ENCODE measurements at places on chromosomes 2 and 18. TPM values are rescaled to one million over a fixed set of nuclear protein-coding genes. Genes with fewer than 3 reads are reported as not detected.

The ZNF804A gene
- not detected for total RNA-seq

GRCh38 chr18:65983750-65984149 is 232.9 kb downstream of the CDH7 start:
- H3K27me3 ChIP-seq, result peaks cover 21% of the 10 kb centered on the region
- no peaks in the 10 kb centered on the region for H3K4me1 ChIP-seq
- no peak for DNase-seq

DNA sequence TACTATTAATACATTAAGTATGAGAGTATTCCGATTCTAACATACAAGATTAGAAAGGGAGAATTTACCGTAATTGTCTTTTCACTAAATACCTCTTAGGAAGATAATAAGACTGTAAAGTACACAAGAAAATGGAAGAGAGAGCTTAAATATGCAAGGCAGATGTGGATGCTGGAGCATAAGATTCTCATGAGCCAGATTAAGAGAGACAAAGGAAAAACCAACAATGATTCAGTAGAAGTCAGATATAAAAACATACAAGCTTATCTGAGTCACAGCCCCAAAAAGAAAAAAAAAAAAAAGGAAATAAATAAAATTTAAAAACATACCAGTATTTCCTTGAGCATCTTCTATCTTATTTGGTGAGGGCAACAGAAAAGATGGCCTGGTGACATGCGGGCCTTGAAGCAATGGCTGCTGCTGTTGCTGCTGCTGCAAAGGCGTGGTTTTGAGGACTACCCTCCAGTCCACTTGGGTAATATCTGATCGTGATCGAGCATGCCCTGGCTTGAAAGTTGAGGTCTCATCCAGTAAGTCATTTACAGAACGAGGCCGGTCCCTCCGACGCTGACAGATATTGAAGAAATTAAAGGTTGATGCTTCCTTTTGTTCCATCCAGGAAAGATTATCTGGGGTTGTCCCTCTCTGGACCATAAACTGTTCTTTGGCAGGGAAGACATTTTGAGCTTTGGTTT is 24.5 kb downstream of the PLEKHM3 start:
- no peak overlapping the region for H3K27ac ChIP-seq
- peaks cover 12% of the 10 kb centered on the region for H3K4me1 ChIP-seq
- no peak for DNase-seq
- H3K4me3 ChIP-seq, result no peak overlapping the region
- H3K27me3 ChIP-seq, result no peaks in the 10 kb centered on the region

GRCh38 chr2:121816797-121817196 is 61.3 kb downstream of the TSN start:
- H3K27ac ChIP-seq, result no peak overlapping the region
- no peak overlapping the region for H3K4me3 ChIP-seq
- H3K36me3 ChIP-seq, result no peaks in the 10 kb centered on the region
- no peaks in the 10 kb centered on the region for H3K4me1 ChIP-seq
- no peak for DNase-seq
- no peaks in the 10 kb centered on the region for H3K27me3 ChIP-seq

DNA sequence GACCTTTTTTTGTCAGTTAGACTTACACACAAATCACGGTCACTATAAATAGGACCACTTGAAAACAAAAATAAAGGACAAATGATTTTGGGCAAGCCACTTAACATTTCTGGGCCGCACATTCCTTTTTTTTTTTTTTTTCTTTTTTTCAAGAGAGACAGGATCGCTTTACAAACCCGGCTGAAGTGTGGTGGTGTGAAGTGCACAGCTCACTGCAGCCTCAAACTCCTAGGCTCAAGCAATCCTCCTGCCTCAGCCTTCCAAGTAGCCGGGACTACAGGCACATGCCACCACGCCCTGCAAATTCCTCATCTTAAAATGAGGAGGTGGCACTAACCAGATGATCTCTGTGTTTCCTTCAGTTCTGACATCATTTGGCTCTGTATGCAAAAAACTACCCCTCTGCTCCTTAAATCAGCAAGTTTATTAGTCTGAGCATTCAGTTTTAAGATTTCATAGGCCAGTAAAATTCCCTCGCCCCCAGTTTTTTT is 28.3 kb upstream of the MRO start:
- peaks cover 11% of the 10 kb centered on the region for H3K4me1 ChIP-seq
- no peaks in the 10 kb centered on the region for H3K27me3 ChIP-seq
- H3K4me3 ChIP-seq, result no peak overlapping the region

GRCh38 chr2:137952586-137953129 is 11.6 kb upstream of the HNMT start:
- DNase-seq, result no peak
- H3K36me3 ChIP-seq, result no peaks in the 10 kb centered on the region
- H3K4me1 ChIP-seq, result peaks cover 24% of the 10 kb centered on the region
- no peaks in the 10 kb centered on the region for H3K27me3 ChIP-seq

All from MCF 10A (cell line).